ENCODE measurements at places on chromosomes 7 and 10.
A peak's percentile ranks its signal among the peaks of the same experiment; 100 is the strongest.

DNA sequence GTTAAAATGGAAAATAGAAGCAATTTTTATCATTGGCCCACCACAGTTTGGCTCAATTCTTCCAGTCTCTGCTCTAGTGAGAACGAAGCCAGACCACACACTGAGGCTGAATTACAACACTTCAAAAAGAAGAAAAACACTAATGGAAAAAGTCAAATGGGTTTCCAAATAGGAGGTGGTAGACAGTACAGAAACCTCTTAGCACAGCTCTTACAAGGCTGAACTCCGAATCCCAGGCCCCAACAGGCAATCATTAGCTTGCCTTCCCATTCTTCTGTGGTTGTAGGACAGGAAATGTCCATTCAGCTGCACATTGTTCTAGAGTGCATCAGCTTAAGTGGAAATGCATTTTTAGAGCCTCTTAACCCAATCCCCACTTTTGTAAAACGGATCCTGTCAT is 115.1 kb upstream of the MEOX2 start:
- peak; percentile 85 for DNase-seq

GRCh38 chr7:22123139-22123538 is 177.4 kb upstream of the CDCA7L start:
- no peak for DNase-seq

- no peak for DNase-seq
Observed at GRCh38 chr10:71736570-71736952, 17.0 kb upstream of the C10orf105 start.

DNA sequence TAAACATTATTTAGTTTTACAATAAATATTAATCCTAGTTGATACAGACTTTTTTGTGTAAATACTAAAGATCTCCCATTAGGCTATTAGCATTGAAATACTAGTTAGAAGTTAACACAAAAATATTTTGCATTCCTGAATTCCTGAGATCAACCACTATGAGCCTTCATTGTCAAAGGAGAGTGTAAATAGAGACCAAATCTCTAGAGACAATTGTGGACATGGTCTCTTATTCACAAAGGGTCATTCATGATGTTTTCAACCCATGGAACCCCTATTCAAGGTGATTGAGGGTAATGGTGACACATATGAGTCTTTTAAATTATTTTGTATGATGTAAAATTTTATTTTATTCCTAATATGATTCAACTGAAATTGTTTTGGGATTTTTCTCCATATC is 1454.8 kb upstream of the LRRTM3 start:
- peak; percentile 5 for DNase-seq

DNA sequence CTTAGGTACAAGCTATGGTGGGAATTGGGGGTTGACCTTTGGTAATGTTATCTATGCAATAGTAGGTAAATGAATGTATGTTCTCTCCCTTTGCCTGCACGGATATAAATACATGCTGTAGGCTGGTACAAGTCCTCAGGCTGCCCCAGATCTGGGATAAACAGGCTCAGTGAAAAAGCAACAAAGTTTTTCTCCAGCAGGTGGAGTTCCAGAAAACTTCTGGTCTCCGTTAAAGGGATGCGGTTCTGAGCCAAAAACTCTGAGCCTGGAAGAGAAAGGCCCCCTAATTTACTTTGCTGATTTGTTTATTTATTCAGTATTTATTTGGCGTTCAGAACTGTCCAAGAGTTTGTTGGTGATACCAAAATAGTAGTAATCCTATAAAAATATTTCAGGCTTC is 204.7 kb downstream of the ADRA2A start:
- DNase-seq, result peak; percentile 18

DNA sequence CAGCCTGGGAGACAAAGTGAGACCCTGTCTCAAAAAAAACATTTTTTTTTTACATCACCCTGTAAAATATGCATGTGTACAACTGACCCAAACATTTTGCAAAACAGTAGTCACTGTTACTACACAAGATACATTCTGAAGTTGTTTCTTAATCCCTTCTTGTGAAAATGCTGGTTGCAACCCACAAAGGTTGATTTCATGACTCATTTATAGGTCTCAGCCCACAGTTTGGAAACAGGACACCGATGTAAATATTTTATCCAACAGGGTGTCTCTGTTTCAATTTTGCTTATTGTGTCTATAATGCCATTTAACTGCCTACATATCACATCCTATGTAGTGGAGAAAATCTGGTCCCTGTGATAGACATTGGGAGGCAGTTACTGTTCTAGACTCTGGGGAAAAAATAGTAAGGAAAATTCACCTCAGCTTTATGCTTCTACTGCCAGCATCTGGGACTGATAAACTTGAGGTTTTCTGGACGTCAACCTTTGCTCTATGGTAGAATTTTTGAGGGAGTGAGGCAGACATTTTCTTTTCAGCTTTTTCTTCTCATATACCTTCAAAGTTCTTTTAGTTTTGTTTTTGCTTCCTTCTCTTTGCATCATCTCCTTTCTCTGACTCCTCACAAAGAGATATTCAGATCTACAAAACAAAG is 1.6 kb upstream of the RAB19 start:
- DNase-seq, result no peak

DNA sequence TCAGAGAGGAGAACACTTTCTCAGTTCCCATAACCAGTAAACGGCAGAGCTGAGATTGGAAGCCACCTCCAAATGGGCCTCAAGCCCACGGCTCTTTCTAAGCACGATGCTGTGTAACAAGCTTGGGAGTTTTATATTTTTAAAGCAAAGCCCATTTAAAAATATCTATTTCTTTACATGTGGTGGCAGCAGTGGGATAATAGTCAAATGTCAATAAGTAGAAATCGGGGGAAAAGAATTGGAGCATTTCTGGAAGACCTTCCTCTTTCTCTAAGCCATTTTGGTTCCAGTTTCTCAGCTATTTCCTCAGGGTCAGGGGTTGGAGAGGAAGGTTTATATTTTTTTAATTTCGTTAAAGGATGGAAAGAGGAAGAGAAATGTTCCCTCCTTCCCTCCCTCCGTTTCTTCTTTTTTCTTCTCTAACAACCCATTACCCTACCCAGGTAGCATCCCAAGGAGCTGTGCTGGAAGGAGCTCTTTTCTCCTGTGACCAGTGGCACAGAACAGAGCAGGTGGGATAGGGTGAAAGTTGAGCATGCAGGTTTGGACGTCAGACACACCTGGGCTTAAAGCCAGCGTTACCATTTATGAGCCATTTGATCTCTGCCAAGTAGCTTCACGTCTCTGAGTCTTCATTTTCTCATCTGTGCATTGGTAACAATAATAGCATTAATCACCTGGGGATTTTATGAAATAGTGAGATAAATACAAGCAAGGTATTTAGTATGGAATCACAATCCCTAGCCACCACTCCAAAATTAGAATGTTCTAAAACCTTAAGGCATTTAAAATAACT is 515.7 kb downstream of the RPS24 start:
- no peak for DNase-seq

GRCh38 chr10:33321516-33321915 is 13.0 kb downstream of the NRP1 start:
- no peak for DNase-seq

- no peak for DNase-seq
Observed at GRCh38 chr7:50682079-50682478, 100.6 kb downstream of the GRB10 start.

DNA sequence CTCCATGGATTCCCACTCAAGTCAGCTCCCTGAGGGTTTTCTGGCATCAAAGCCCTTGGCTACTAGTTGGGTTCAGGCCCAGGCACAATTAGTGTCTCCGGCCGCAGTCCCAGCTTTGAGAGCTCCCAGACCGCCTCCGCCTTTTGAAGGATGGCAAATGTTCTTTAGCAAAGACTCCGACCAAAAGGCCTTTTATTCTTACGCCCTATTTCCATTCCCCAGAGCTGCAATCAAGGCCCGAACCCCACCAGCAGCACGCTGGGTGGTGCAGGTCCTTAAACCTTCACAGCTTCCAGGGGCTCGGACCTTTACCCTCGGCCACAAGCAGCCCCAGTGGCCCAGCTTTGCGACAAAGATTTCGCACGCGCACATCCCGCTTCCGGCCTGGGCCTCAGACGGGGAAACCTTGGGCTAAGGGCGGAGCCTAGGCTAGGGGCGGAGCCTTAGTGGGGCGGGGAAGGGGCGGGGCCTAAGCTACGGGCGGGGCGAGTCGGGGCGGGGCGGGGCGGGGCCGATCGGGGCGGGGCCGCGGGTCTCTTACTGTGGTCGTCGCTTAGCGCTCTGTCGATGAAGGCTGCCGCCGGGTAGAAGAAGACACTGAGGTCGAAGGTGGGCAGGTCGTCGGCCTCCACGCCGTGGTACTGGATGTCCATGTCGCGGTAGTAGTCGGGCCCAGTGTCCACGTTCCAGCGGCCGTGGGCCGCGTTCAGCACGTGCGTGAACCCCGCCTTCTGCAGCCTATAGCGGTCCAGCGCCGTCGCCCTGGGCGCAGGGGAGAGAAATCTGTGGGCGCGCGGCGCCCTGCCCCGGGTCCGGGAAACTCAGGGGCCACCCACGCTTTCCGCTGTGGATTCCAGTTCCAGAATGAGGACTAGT is 68.0 kb upstream of the SAMD8 start:
- DNase-seq, result no peak

DNA sequence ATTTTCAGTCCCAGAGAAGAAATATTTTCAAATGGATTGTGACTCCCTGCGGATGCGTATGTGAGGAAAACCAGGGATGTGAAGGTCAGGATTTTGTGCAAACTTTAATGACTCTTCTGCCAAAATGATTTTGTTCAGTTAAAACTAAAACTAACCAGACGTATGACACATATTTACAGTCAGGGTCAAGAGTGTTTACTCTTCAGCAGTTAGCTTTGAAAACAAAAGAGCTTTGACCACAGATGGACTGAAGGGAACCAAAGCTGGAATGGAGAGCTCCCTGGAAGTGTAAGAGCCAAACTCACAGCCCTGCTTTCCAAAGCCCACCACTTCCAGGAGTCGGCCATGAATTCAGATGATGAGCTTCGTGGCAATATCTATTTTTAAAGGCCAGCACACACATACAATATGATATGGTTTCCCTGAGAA is 15.5 kb downstream of the SVIL start:
- no peak for DNase-seq

DNA sequence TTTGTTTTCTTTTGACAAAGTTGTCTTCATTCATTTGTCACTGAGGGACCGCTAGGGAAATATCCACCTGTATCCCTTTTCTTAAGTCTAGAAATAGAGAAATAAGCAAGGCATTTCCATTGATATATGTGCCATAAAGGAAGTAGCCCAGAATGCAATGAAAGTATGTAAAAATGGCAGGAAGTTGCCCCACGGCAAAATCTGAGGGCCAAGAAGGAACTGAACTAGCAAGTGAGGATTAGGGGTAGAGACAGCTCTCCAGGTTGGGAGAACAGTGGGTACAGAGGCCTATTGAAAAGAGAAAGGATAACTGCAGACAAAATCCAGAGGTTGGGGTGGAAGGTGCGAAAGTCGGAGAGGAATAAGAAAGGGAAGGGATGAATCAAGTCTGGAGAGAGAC is 56.6 kb upstream of the TOMM7 start:
- no peak for DNase-seq

DNA sequence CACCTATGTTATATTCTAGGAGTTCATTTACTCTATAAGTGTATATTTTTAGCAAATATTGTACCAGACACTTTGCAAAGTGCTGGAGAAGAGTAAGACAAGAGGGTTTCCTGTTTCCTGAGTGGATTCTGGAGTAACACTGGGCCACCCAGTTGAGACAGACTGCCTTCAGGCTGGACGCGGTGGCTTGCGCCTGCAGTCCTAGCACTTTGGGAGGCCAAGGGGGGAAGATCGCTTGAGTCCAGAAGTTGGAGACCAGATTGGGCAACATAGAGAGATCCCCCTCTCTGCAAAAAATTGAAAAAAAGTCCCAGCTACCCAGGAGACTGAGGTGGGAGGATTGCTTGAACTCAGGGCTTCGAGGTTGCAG is 772 bp upstream of the ZSCAN25 start:
- DNase-seq, result no peak

- DNase-seq, result no peak
Observed at GRCh38 chr10:25615926-25616325, 318.1 kb upstream of the MYO3A start.

DNA sequence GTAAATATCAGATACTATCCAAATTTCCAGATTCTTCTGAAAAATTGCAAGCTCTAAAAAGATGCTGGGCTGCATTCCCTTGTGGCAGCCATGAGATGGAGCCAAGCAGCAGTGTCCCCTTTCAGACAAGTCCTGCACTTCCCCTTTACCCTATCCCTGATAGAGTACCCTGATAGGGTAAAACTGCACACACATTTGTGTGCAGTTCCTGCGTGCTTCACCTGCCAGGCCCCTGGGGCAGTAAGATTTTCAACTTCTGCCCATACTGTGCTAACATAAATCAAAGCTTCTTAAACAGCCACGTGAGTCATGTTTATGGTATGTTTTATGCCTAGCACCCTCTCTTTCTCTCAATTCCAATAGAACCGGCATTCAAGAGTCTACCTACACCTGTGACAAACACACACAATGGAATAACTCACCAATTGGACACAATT is 52.2 kb downstream of the IFIT5 start:
- peak; percentile 49 for DNase-seq

GRCh38 chr10:88318803-88319202 is 264.3 kb downstream of the RNLS start:
- DNase-seq, result no peak

DNA sequence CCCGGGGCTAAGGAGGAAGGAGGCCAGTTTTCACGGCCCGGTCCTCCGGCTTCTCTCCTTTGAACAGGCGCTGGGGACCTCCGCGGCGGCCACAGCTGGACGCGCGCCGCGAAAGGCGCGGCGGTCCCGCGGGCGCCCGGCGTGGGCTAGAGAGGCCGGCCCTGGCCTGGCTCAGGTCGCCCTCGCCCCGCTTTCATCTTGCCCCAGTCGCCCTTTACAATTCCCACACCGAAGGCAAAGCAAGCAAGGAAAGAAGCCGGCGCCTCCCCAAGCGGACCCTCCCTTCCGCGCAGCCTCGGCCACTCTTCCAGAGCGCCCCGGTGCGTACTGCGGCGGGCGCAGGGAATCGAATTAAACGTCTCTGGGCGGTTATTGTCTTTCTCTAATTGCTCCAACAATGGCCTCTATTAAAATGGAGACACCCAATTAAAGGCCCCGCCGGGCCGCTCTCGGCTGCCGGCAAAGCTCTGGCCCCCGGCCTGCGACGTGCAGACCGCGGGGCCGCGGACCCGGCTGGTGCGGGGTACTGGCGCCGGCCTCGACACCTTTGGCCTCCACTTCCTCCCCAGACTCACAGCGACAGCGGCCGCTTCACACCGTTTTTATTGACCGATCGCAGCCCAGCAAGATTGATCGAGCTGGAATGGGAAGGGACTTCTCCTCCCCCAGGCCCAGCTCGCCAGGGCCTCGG is 4.5 kb upstream of the GATA3 start:
- no peak for DNase-seq

- no peak for DNase-seq
Observed at GRCh38 chr10:117518246-117518645, 24.3 kb upstream of the EMX2 start.

GRCh38 chr7:77661816-77662215 is 34.4 kb upstream of the RSBN1L start:
- DNase-seq, result no peak

Data from fibroblast of skin of back (primary cell).